ENCODE measurements at places on chromosomes 16 and 17. TPM values are rescaled to one million over a fixed set of nuclear protein-coding genes. Genes with fewer than 3 reads are reported as not detected.

The PYCARD gene
- 6.4 TPM for total RNA-seq

The CMIP gene
- total RNA-seq = 40.9 TPM

The NPB gene
- total RNA-seq = not detected

The TMEM106A gene
- 9.2 TPM for total RNA-seq

The RSAD1 gene
- total RNA-seq = 46.9 TPM

The SDK2 gene
- total RNA-seq = 10.2 TPM

The ZP2 gene
- not detected for total RNA-seq

The HOXB7 gene
- total RNA-seq = not detected

The CYLD gene
- 341 TPM for total RNA-seq

The KRTAP4-4 gene
- total RNA-seq = not detected

The NLRC5 gene
- total RNA-seq = 670 TPM

The PIPOX gene
- total RNA-seq = 5.6 TPM

The SPATA22 gene
- total RNA-seq = not detected

The MFSD6L gene
- not detected for total RNA-seq

The NIP7 gene
- 50.0 TPM for total RNA-seq

The MINK1 gene
- 86.0 TPM for total RNA-seq

The KRT20 gene
- not detected for total RNA-seq

The VWA3A gene
- total RNA-seq = 0.62 TPM

The PEMT gene
- total RNA-seq = 15.4 TPM

The CDH16 gene
- not detected for total RNA-seq

The CA7 gene
- total RNA-seq = not detected

The TM4SF5 gene
- not detected for total RNA-seq

The PRSS21 gene
- 2.5 TPM for total RNA-seq

The BRCA1 gene
- 1.3 TPM for total RNA-seq

The CRHR1 gene
- not detected for total RNA-seq

The PTX4 gene
- not detected for total RNA-seq

The TMEM238L gene
- total RNA-seq = not detected

The MYOCD gene
- not detected for total RNA-seq

The SLC16A5 gene
- 3.6 TPM for total RNA-seq

The CD79B gene
- 3.2 TPM for total RNA-seq

The CD300A gene
- 4.5 TPM for total RNA-seq

The STAT5B gene
- 85.5 TPM for total RNA-seq

The HAP1 gene
- total RNA-seq = not detected

The TSPOAP1 gene
- 35.3 TPM for total RNA-seq

The TMEM204 gene
- total RNA-seq = 6.8 TPM

The ODAD4 gene
- total RNA-seq = 1.6 TPM

The KLHL10 gene
- total RNA-seq = not detected

The NUP93 gene
- total RNA-seq = 68.2 TPM

The ABCA8 gene
- not detected for total RNA-seq

The RCVRN gene
- 0.30 TPM for total RNA-seq

The HES7 gene
- total RNA-seq = 0.92 TPM

The CHD3 gene
- total RNA-seq = 243 TPM

The SLC6A4 gene
- not detected for total RNA-seq

The CD7 gene
- 369 TPM for total RNA-seq

The NAGS gene
- total RNA-seq = 0.41 TPM

The ZNF597 gene
- 4.5 TPM for total RNA-seq

The INPP5K gene
- total RNA-seq = 221 TPM

The RBFOX1 gene
- not detected for total RNA-seq

The SPATA32 gene
- total RNA-seq = not detected

The DOC2A gene
- not detected for total RNA-seq

The WSCD1 gene
- total RNA-seq = not detected

The TBC1D3E gene
- not detected for total RNA-seq

The SALL1 gene
- not detected for total RNA-seq

The NTN1 gene
- 0.08 TPM for total RNA-seq

The FN3KRP gene
- 29.3 TPM for total RNA-seq

All from CD8-positive, alpha-beta T cell (primary cell).